ENCODE measurements at places on chromosomes 7 and 10. TPM values are rescaled to one million over a fixed set of nuclear protein-coding genes. Genes with fewer than 3 reads are reported as not detected.

KCNMA1 gene
- total RNA-seq = 3.3 TPM

GPNMB gene
- 1.1 TPM for total RNA-seq

TBXAS1 gene
- total RNA-seq = 3.8 TPM

DNA sequence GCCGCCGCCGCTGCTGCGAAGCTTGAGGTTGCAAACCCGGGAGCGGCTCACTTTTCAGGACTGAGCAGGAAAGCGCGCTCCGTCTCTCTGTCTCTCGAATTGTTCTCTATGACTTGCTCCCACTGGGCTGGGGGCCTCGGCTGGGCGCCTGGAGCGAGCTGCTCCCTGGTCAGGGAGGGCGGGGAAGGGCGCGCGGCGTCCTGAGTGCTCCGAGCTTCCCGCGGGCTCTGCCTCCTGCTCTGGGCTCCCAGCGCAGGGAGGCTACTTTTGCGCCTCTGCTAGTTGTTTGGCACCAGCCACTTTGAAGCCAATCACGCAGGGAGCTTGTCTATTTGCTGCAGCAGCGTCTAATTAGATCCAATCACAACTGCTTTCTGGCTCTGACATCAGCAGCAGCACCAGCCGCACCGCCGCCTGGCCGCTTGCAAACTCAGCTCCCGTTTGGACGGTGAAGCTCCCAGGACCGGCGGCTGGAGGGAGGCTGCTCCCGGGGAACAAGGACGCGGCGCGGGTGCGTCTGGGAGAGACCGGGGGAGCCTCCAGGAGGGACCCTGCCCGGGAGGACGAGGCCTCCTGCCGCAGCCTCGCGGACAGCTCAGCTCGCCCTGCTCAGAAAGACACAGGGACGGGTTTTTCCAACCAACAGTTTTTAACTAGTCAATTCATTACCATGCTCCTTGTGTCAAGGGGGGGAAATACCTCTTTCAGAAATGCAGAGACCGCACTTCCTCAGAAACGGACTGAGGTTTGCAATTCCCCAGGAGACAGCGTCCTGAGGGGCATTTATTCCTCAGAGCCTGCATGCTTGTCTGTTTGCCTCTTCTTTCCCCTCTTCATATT, at the start of gene ADARB2:
ADARB2 (minus strand) TSS at position 304 of the 840 bp plus-strand sequence.
- H3K27me3 ChIP-seq = peaks cover 66% of the 10 kb centered on the region
- peak; percentile 30 for DNase-seq
- H3K36me3 ChIP-seq = no peaks in the 10 kb centered on the region
- H3K4me1 ChIP-seq = peaks cover 37% of the 10 kb centered on the region
- peak within 1 kb of the TSS; percentile 70 for H3K4me3 ChIP-seq

DNA sequence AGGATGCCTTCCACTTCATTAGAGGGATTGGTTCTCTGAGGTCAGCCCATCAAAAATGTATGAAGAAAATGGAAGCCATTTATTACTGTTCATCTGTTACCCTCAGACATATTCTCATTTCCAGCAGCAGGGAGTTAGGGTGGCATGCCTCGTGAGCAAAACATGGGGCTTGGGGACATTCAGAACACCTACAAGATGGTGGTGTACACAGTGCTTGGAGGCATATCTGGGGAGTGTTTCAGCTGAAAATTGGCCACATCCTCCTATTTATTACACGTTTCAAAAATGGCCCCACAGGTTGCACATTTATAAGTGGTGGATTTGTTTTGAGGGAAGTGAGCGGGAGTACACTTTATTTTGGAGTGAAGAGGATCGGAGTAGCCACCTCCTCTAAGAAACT, 93.4 kb downstream of the SPAG6 start:
- no peaks in the 10 kb centered on the region for H3K27me3 ChIP-seq
- peak overlapping the region; percentile 94 for H3K4me3 ChIP-seq
- peak overlapping the region; percentile 96 for H3K27ac ChIP-seq

GRCh38 chr10:29276251-29276850, 12.5 kb upstream of the LYZL1 start:
- H3K27ac ChIP-seq = no peak overlapping the region
- no peaks in the 10 kb centered on the region for H3K27me3 ChIP-seq
- no peak for DNase-seq
- no peaks in the 10 kb centered on the region for H3K36me3 ChIP-seq

DNA sequence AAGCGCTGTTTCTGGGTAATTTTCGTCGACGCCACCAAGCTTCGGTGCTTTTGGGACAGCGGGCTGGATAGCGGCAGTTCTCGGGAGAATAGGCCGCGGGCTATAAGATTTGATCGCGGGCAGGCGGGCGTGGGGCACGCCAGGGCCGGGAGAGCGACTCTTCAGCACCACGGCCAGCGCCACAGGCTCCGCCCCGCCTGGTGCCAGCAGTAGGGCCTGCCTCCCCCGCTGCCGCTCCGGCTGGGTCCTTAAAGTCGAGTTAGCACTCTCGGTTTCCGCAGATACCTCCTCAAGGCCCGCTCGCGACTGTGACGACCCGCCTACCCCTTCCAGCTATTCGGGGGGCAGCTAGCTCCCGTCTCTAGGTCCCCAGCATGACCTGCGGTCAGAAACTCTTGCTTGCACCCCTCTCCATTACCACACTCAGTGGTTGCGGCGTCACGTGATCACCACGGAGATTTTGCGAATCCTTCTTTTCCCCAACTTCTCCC, 9.4 kb downstream of the NXPH1 start:
- H3K4me3 ChIP-seq = no peak overlapping the region
- peaks cover 6% of the 10 kb centered on the region for H3K4me1 ChIP-seq
- peaks cover 61% of the 10 kb centered on the region for H3K27me3 ChIP-seq
- no peaks in the 10 kb centered on the region for H3K36me3 ChIP-seq
- no peak overlapping the region for H3K27ac ChIP-seq
- DNase-seq = no peak

- no peak overlapping the region for H3K4me3 ChIP-seq
- H3K27ac ChIP-seq = no peak overlapping the region
- DNase-seq = no peak
- peaks cover 20% of the 10 kb centered on the region for H3K27me3 ChIP-seq
Observed at GRCh38 chr10:91593366-91593765, 39.5 kb downstream of the PPP1R3C start.

DNA sequence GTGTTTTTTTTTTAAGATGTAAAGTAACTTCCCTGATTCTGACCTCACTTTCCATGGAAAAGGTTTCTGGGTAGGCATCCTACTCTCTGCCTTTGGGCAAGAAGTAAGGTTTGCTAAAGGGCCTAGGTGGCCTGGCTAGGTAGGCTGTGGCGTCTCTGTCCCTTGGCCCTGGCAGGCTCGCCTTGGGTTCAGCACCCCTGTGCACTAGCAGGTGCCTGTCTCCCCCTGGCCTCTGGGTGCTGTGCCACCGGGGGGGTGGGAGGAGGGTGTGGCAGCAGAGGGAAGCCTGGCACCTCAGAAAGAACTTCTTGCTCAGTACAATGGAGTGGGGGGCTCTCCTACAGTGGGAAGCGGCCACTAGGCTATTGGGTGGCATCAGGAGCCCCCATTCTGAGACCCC, 14.0 kb downstream of the TECPR1 start:
- H3K27me3 ChIP-seq = no peaks in the 10 kb centered on the region
- DNase-seq = no peak
- no peaks in the 10 kb centered on the region for H3K4me1 ChIP-seq
- no peak overlapping the region for H3K27ac ChIP-seq
- H3K4me3 ChIP-seq = no peak overlapping the region
- peaks cover 53% of the 10 kb centered on the region for H3K36me3 ChIP-seq

DNA sequence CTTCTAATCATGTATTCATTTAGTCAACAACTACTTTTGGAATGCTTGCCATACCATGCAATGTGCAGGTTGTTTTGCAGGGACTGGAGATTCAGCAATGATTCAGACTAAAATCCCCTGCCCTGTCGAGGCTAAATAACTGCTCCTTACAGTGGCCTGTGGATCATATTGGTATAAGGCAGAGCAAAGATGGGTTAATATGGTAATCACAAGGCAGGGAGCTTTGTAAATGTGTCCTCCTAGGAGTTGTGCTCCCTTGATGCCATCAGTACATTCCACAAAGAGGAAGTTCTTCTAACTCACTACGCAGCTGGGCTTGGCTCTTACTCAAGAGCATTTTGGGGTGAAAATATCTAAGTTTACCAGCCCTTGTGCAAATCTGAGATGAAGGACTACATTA, 614 bp upstream of the IFIT2 start:
- H3K27ac ChIP-seq = peak overlapping the region; percentile 98
- H3K36me3 ChIP-seq = peaks cover 26% of the 10 kb centered on the region
- no peaks in the 10 kb centered on the region for H3K27me3 ChIP-seq
- peaks cover 51% of the 10 kb centered on the region for H3K4me1 ChIP-seq
- DNase-seq = no peak

DNA sequence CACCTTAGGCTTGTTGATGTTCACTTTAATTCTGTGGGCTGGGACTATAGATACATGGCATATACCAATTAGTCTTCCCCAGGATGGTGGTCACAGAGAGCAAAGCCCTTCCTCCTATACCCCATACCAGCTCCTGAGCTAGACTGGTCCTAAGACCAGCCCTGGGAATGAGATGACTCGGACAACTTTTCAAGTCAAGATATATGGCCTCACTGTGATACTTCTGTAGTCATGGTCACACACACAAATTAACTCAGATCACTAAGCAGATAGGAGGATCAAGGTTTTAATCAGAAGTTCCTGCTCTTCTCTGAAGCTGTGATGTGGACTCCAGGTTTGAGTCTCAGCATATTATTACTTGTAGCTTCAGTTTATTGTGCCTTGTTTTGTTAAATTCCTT, 53.1 kb downstream of the SLK start:
- no peak overlapping the region for H3K27ac ChIP-seq
- peaks cover 65% of the 10 kb centered on the region for H3K36me3 ChIP-seq
- H3K4me1 ChIP-seq = no peaks in the 10 kb centered on the region
- no peak for DNase-seq
- H3K4me3 ChIP-seq = no peak overlapping the region

DNA sequence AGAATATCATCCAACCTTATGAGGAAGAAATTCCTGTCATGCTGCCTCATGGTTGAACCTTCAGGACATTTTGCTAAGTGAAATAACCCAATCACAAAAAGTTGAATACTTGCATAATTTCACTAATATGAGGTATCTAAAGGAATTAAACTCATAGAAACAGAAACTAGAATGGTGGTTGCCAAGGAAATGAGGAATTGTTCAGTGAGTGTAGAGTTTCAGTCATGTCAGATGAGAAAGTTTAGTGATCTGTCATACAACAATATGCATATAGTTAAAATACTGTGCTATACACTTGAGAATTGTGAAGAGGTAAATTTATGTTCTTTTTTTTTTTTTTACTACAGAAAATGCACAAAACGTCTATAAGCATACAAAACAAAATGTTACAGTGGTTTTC, 60.7 kb downstream of the R3HCC1L start:
- H3K4me3 ChIP-seq = no peak overlapping the region
- no peak overlapping the region for H3K27ac ChIP-seq
- no peak for DNase-seq
- H3K4me1 ChIP-seq = peaks cover 20% of the 10 kb centered on the region
- H3K27me3 ChIP-seq = no peaks in the 10 kb centered on the region

GRCh38 chr10:111128331-111129180, 51.7 kb downstream of the ADRA2A start:
- H3K4me1 ChIP-seq = no peaks in the 10 kb centered on the region
- no peaks in the 10 kb centered on the region for H3K36me3 ChIP-seq
- H3K4me3 ChIP-seq = no peak overlapping the region

- H3K27me3 ChIP-seq = peaks cover 11% of the 10 kb centered on the region
- H3K36me3 ChIP-seq = no peaks in the 10 kb centered on the region
- no peak for DNase-seq
- no peak overlapping the region for H3K4me3 ChIP-seq
- H3K4me1 ChIP-seq = no peaks in the 10 kb centered on the region
- H3K27ac ChIP-seq = no peak overlapping the region
Observed at GRCh38 chr10:114379631-114380041, 24.7 kb downstream of the AFAP1L2 start.

GRCh38 chr7:92253251-92253650, 7.5 kb downstream of the ANKIB1 start:
- H3K4me3 ChIP-seq = no peak overlapping the region
- H3K27ac ChIP-seq = no peak overlapping the region
- H3K27me3 ChIP-seq = no peaks in the 10 kb centered on the region
- H3K4me1 ChIP-seq = peaks cover 11% of the 10 kb centered on the region
- H3K36me3 ChIP-seq = peaks cover 14% of the 10 kb centered on the region

- H3K36me3 ChIP-seq = no peaks in the 10 kb centered on the region
- H3K4me3 ChIP-seq = no peak overlapping the region
- H3K27ac ChIP-seq = no peak overlapping the region
- no peaks in the 10 kb centered on the region for H3K27me3 ChIP-seq
Observed at GRCh38 chr10:121132273-121132672, 281.1 kb downstream of the WDR11 start.
